ENCODE measurements at places on chromosomes 5 and 9.
A peak's percentile ranks its signal among the peaks of the same experiment; 100 is the strongest.

DNA sequence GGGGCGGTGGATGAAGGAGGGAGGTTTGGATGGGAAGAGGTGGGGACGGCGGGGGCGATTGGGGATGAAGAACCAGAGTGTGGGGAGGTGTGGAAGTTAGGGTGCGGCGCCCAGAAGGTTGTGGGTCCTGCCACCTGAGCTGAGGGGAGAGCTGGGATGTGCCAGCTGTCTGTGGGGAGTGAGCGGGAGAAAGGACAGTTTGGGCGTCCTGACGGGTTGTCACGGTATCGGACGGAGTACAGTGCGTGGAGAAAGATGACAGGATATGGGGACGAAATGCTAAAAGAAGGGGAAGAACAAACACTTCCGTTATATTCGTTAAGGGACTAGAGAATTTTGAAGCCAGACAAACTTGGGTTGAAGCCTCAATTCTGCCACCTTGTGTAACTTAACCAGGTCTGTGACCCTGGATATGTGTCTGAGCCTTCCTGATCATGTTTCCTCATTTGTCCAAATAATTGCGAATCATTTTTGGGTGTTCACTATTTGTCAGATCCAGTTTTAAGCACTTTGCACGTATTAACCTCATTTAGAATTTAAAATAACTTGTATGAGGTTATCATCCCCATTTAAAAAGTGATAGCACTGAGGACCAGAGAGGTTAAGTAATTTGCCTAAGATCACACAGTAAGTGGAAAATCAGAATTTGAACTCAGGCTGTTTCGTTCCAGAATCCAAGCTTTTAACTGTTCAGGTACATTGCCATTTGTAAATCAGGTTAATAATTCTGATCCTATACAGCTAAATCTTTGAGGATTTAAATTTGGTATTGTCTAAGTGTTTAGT lies 689 bp downstream of the CNTRL start:
- H3K27me3 ChIP-seq = no peaks in the 10 kb centered on the region
- H3K4me1 ChIP-seq = peaks cover 41% of the 10 kb centered on the region
- H3K27ac ChIP-seq = peak overlapping the region; percentile 99
- peaks cover 10% of the 10 kb centered on the region for H3K36me3 ChIP-seq
- H3K4me3 ChIP-seq = peak overlapping the region; percentile 100

DNA sequence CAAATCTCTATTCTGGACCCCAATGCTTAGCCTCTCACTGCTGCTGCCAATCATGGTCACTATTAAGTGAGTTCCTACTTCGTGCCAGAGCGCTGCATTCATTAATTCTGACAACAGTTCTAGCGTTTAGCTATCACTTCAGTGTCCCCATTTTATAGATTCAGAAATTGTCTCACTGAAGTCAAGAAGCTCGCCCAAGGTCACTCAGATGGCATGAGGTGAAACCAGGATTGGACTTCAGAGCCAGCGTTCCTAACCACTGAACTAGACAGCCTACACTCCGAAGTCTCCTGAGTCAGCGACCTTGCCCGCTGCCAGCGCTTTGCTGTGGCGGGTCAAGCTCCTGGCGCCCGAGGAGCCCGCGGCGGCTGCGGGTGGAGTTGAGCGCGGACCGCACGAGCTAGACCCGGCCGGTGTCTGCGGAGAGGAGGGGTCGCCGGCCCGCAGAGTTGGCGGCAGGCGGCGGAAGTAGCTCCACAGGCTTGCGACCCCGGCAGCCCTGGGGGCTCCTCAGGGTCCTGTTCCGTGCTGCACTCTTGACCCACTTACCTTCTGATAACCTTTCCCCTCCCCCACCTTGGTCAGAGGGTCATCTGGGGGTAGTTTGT lies 2.1 kb upstream of the GABRB2 start:
- no peak for DNase-seq
- H3K27me3 ChIP-seq = peaks cover 33% of the 10 kb centered on the region
- no peak overlapping the region for H3K4me3 ChIP-seq

- DNase-seq = no peak
- peaks cover 24% of the 10 kb centered on the region for H3K27me3 ChIP-seq
- peaks cover 4% of the 10 kb centered on the region for H3K4me1 ChIP-seq
- H3K4me3 ChIP-seq = no peak overlapping the region
Measured at GRCh38 chr5:102581011-102581410, 82.2 kb upstream of the SLCO6A1 start.

DNA sequence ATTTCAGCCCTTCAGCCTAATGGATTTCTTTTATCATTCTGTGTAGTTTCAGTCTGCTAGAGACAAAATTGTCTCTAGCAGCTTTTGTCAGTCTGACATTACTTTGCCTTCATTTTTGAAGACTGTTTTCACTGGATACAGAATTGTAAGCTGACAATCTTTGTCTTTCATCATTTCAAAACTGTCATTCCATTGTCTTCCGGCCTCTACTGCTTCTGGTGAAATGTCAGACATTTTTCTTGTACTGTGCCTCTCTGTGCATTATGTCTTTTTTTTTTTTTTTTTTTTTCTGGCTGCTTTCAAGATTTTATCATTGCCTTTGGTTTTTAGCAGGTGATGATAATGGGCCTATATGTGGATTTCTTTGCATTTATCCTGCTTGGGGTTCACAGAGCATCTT lies 51.3 kb upstream of the ZNF169 start:
- no peaks in the 10 kb centered on the region for H3K36me3 ChIP-seq
- H3K27ac ChIP-seq = no peak overlapping the region
- H3K4me3 ChIP-seq = no peak overlapping the region
- no peaks in the 10 kb centered on the region for H3K4me1 ChIP-seq
- no peak for DNase-seq

GRCh38 chr5:90916947-90917800 lies 358.6 kb downstream of the ADGRV1 start:
- DNase-seq = no peak
- peaks cover 26% of the 10 kb centered on the region for H3K27me3 ChIP-seq
- no peak overlapping the region for H3K4me3 ChIP-seq
- no peaks in the 10 kb centered on the region for H3K36me3 ChIP-seq
